Left renal cortex interstitium (tissue), 4 donors: ENCODE measurements at places on chromosomes 5 and 9.

DNA sequence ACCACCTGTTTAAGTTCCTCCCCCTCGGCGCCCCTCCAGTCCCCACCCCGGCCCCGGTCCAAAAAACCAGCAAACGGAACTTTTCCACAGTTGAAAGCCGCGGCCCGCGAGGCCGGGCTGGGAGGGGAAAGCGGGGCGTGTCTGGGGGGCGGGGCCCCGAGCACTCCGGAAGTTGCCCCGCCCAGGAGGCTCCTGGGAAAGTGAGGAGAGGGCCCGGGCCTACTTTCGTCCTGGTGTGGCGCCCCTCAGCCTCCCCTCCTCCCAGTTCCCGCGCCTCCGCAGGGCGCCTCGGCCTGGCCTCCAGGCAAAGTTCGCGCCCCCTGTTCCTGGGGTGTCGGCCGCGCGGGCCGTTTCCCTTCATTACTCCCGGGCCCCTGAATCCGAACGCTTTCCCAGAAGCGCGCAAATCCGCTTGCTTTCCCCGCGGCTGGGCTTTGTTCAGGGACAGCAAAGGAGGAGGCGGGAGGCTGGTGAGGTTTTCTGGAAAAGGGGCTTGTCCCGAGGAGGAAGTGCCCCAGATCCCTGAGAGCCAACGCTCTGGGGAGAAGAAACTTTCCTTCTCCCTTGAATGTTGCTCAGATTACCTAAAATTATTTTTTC is 4.5 kb upstream of the DMRT3 start:
- no peak for DNase-seq

GRCh38 chr5:60943624-60944023 is 1.2 kb downstream of the ERCC8 start:
- DNase-seq: no peak

DNA sequence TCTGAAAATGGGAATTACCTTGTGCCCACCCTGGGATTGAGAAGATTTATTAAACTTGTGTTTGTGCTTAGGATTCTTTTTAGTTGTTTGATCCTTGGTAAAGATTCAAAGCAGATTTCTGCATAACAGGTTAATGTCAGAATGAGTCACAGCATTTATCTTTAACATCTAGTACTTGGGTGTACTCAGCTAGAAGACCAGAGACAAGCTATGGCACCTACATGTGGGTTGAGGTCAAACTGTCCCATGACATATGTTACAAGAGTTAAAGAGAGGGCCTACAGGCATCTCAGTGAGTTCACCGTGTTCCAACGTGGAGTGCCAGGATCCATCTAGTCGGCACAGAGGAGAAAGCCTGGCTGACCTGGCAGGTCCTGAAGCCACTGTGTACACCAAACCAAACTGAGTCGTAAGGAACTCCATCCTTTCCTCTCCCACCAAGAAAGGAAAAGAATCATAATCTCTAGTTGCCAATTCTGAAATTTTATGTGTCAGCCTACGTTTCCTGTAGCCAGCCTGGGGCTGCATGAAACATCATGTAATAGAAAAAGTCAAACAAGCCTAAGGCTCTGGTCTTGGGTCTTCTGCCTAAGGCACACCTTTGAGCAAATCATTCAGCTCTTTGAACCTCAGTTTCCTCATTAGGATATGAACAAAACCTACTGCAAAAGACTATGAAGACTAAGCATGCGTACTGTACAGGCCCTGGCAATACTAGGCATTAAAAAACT is 73.7 kb downstream of the RCL1 start:
- no peak for DNase-seq

GRCh38 chr5:145867806-145868205 is 5.0 kb downstream of the GRXCR2 start:
- no peak for DNase-seq

GRCh38 chr5:8081179-8081578 is 212.2 kb downstream of the MTRR start:
- no peak for DNase-seq

DNA sequence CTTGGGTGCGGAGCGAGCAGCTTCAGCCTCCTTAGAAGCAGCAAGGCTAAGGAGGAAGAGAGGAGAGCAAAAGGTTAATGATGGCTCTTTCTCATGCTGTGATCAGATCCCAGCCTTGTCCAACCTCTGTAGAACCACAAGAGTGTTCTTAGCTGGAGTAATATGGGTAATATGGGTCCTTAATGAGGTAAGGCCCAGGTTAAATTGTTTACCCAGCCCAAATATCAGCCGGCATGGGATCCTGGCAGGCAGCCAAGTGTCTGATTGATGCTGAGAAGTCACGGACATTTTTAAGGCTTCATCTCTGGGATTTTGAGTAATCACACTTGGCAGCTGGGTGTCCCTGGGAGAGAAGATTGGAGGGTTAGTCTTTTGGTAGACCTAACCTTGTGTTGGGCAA is 32.3 kb downstream of the GLRA1 start:
- no peak for DNase-seq

GRCh38 chr9:87479801-87480201 is 17.9 kb upstream of the DAPK1 start:
- no peak for DNase-seq

DNA sequence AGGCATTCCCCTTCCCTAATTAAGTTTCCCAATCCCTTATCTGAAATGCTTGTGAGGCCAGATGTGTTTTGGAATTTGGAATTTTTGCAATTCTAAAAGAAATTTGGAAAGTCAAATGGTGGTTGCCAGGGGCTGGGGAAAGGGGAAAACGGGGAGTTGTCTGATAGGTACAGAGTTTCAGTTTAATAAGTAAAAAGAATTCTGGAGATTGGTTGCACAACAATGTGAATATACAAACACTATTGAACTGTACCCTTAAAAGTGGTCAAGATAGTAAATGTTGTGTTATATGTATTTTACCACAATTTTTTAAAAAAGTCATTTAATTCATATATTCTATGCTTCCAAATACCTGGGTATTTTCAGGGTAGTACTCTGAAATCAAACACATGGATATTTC is 154.5 kb downstream of the ADAMTS12 start:
- DNase-seq: no peak

GRCh38 chr5:177347699-177348098 is 3.8 kb downstream of the LMAN2 start:
- DNase-seq: no peak

GRCh38 chr5:128632264-128632663 is 94.2 kb upstream of the FBN2 start:
- DNase-seq: no peak

GRCh38 chr9:116468793-116469527 is 218.1 kb upstream of the TRIM32 start:
- no peak for DNase-seq

DNA sequence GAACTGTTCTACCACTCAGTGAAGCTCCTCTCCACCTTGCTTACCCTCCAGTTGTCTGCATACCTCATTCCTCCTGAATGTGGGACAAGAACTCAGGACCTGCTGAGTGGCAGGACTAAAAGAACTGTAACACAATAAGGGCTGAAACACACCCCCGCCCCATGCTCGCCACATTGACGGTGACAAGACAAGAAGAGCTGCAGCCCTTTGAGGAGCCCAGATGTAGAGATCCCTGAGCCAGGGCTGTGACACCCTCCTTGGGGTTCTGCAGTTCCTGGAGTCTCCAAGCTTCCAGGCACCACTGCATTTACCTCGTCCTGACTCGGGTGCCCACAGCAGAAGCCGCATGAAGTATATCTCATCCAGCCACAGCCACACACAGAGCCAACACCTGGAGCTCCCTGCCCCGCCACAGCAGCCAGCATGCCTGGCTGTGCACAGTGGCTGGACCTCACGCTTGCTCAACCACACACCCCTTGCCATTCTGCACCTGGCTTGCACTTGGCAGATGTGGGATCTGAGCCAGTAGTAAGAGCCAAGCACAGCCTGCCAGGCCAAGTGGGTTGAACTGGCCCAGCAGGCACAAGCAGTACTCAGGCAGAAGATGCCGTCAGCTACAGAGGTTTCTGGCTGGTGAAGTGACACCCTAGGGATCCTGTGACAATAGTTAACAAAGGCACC is 166.1 kb downstream of the RNF180 start:
- DNase-seq: no peak

GRCh38 chr5:150507474-150508276 is at the start of gene NDST1:
Gene NDST1, plus strand, starts transcription at chr5:150508131. Its CDS starts 13,124 bp downstream, at chr5:150521255.
- no peak for DNase-seq

DNA sequence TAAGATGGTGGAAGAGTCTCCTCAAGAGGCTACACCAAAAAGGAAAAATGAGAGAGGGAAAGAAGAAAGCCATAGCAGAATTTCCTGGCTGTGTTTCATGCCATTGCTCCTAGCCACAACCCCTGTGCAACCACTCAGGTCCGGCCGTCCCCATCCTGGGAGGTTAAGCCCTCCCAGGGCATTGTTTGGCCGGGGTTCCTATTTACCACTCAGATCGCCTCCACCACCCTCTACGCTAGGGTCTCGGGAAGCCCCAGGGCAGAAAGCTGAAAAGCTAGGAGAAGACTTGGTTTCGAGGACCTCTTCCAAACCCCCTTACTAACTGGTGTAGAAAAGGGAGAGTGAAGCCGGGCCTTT is 715 bp downstream of the RC3H2 start:
- DNase-seq: peak; percentile 26

DNA sequence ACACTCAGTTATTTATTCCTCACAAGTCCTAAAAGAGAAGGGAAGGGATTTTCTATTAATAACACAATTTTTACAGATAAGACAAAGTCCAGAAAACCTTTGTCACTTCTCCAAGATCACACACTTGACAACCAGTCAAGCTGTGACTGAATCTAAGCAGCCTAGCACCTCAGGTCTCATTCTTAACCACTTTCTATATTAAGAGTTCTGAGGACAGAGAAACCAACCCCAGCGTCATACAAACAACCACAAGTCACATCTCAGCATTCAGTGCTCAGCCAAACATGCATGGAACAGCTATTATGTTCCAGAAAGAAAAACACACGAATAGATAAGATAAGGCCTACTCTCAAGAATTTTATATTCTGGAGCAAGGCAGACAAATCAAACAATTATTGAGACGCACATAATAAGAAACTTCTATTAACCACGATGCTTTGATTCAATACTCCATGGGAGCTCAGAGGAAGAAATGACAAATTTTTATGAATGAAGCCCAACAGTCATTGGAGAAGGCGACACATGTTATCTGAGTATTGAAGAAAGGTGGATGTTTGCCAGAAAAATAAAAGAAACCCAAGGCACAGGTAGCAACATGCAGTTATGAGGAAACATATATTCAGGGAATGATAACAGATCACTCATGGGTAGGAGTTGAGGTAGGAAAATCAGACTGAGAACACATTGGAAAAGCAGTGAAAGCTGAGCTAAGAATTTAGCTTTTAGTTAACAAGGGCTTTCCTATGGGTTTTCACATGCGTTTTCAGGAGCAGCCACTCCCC is 113.1 kb downstream of the HTR4 start:
- no peak for DNase-seq

- DNase-seq: no peak
These were observed 11.1 kb upstream of the NADK2 start for GRCh38 chr5:36252722-36253365.

DNA sequence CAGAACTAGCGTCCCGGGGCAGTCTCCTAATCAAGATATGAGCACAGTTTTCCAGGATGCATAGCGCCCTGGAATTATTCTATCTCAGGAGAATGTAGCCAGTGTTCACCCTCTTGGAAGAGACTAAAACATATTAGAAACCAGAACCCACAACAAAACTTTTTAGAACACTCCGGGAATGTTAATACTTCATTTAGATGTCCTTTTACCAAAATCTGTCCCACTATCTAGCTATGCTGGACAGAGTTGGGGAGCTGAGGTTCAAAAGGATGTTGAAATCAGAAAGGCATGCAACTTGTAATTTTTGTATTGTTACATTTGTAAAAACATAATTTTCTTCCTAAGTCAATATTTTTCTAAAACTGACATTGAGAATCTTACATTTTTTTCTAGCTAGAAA is 386.5 kb upstream of the RFX3 start:
- no peak for DNase-seq

DNA sequence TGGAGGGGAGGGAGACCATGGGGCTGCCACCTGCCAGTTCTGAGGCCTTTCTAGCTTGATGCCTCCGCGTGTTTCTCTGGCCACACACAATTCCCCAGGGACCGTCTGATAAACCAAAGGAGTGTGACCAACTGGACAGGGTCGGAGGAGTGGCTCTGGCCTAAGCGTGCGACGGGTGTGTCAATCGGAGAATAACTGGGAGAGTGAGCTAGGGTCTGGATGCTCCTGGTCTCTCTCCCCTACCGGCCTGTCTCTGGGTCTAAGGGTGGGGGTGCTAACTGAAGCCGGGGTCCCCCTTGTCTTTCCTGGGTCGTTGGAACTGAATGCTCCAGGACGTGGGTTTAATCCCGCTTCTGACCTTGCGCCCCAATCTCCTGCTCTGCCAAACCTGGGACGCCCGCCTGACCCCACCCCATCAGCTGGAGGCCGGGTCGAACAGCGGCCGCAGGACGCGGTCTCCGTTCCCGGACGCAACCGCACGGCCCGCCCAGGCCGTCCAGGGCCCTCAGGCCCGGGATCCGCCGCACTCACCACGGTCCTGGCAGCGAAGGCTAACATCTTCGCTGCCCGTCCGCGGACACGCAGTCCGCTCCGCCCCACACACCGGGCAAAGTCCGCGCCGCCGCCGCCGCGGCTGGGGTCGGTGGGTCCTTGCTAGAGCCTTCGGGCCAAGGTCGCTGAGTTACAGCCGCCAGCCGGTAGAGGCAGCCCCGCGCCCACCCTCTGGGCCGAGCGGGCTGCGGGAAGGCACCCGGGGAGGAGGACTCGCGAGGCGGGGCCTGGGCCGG is 447 bp downstream of the CRAT start:
- no peak for DNase-seq

GRCh38 chr9:34443976-34444375 is 14.4 kb downstream of the FAM219A start:
- no peak for DNase-seq

- DNase-seq: no peak
These were observed 67.9 kb upstream of the TARS1 start for GRCh38 chr5:33372721-33373472.

DNA sequence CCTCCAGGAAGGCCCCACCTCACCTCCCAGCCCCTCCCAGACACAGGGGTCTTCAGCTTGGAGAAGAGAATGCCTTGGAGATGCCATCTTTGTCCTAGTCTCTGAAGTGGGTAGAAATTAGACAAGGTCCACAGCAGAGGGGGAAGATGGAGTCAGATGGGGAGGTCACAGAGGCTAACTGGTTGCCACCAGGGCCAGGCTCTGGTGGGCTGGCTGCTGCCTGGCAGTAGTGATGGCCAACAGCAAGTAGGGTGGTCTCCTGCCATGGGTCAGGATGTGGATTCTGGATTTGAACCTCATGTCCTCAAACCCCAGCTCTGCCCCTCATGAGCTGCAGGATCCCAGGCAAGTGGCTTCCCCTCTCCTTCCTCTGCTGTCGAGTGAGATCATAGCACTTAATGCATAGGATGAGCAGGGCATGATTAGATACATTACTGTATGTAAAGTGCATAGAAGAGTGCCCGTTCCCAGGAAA is 38.7 kb upstream of the NEK6 start:
- no peak for DNase-seq
